ENCODE measurements at places on chromosomes 1 and 21.
A peak's percentile ranks its signal among the peaks of the same experiment; 100 is the strongest.

DNA sequence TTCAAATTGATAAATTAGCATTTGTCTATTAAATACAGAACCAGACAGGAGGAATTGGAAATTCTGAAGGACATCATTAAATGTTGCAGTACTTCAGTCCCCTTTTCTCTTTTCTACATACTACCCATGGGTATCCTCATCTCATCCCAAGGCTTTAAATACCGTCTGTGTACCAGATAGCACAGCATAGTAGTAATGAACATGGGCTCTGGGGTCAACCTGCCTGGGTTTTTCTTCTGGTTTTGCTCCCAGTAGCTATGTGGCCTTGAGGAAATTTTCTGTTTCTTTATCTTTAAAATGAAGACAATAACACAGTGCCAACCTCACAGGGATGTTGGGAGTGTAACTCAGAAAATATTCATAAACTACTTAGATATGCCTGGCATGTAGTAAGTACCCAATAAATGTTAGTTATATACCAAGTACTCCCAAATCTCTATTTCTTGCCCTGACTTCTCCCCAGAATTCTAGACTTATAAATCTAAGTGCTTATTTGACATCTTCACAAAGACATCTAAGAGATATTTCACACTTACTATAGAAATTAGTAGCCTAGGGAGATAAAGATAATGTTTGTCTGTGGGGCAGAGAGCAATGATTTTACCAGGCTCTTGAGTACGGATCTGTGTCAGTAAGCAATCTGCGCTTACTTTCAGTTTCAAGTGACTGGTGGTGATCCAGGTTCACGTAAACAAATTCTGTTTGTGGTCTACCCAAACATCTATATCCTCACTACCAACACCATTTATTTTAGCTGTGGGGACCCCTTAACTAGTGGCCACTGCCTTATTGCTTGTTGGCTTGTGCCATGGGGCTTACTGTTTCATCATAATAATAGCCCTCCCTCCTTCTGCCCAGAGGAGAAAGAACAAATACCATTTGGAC is 37.3 kb downstream of the VANGL2 start:
- DNase-seq, result no peak

GRCh38 chr1:55519937-55520683 is 304.9 kb upstream of the USP24 start:
- DNase-seq, result no peak

GRCh38 chr21:20618878-20619277 is 379.3 kb upstream of the NCAM2 start:
- DNase-seq, result no peak

DNA sequence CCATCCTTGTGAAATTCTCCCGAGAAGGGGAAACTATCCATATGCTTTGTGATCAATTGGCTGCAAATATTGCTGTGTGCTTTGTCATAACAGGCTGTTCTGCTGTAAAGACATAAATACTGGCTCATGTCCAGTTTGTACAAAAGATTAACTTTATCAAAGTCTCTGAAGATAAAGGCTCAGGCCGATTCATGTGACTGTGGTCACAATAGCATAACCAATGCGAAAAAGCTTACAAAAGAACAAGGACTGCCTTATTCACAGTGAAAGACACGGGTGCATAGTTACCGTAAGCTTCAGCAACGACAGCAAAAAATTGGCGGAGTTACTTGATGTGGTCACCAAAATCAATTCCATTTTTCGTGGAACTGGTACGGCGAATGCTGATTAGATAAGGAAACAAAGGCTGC is 173.6 kb upstream of the CHRM3 start:
- DNase-seq, result no peak

DNA sequence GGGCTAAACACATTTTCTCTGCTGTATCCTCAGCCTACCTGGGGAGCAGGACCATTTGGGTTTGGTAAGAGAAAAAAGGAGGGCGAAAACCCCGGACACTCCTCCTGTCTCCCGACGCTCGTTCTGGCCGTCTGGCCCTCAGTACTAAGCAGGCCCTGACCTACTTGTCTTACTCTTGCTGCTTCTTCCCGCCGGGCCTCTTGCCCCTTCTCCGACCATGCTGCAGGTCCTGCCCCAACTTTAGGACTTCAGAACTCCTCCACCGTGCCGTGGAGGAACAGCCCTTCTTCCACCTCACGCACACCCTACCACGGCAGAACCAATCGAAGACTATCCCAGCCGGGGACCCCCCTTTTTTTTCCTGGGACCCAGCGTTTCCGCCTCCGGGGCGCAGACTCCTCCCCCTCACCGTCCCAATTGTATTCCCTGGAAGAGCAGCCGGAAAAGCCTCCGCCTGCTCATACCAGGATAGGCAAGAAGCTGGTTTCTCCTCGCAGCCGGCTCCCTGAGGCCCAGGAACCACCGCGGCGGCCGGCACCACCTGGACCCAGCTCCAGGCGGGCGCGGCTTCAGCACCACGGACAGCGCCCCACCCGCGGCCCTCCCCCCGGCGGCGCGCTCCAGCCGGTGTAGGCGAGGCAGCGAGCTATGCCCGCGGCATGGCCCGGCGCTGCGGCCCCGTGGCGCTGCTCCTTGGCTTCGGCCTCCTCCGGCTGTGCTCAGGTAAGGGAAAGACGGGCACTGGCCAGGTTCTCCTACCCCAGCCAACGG is at the start of gene CHRNB2:
Gene CHRNB2, plus strand, starts transcription at position 393 of the 771 bp plus-strand sequence. Its CDS starts 267 bp downstream, at position 660.
- peak; percentile 66 for DNase-seq

DNA sequence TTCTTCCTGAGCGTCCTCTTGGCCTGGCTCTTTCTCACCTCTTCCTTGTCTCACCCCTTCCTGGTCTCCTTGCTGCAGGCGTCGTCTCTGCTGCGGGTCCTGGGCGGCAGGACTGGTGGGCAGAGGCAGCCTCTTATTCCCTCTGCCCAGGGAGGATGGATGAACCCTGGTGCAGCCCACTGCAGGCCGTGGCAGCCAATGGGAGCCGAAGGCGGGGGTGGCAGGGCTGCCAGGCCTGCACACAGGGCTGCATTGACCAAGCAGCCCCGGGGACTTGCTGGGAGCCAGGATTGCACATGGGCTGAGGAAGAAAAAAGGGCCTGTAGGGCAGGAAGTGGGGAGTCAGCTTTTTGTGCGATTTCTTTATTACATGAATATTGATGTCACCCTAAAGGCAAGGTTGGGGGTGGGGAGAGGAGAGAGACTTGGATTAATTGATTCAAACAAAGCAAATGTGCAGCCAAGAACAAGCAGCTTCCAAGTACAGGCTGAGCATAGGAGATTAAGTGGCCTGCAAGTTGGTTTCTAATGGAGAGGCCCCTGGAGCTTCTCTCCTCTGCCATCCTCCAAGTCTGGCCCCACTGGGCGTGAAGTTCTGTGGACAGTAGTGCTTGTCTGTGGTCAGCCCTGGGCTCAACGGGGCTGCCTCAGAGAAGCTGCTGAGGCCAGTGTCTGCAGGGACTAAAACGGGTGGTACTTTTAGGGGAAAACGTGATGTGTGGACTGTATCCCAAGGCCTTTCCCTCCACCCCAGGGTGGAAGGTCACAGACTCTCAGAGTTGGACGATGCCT is at the start of gene S100B:
Gene S100B, minus strand, starts transcription at position 108 of the 792 bp plus-strand sequence. CDS start 2,667 bp downstream, outside the sequence.
- DNase-seq, result no peak
